Cortex of kidney (tissue), 1 donor: ENCODE measurements at places on chromosomes 7 and 10.

- DNase-seq, result no peak
These were observed 131.0 kb downstream of the AASS start for GRCh38 chr7:122013065-122013464.

GRCh38 chr7:39313974-39314373, 252.2 kb upstream of the YAE1 start:
- DNase-seq, result no peak

DNA sequence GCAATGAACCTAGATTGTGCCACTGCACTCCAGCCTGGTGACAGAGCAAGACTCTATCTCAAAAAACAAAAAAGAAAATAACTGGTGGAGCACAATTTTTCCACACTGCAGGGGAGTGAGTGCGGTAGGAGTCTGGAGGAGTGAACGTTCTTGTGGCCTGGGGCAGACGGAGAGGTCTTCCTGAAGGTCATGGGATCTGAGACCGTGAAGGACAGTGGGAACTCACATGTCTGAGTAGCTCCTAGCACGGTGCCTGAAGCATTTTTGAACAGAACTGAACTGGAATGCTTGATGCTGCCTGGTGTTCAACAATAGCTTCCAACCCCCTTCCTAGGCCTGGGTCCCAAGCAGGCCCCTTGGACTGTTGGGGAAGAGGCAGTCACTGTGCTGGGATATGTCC, 84.3 kb upstream of the PODXL start:
- no peak for DNase-seq

DNA sequence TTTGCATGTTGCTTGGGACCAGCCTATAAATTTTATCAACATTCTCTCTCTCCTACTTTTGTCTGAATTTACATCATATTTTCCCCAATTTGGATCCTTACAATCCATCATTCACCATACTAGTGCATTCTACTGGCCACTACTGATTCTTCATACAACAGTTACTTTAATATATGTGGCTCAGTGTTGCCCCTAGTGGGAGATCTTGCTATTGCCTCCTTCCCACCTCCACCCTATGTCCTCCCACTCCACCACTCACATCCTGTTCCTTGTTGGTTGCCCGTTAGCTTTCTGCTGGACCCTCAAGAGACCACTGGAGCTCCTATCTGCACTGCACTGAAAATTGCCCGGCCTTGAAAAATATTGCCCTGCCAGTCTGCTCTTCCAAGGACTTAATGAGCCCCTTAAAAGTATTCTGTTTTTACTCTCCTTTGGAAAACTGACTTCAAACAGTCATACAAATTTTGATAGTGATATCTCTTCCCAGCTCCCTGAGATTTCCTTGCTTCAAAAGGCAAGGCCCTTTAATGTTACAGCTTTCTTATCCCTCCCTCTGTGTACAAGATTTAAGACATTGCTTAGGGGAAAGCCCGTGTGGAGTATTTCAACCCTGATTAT, 243.2 kb upstream of the TMEM229A start:
- no peak for DNase-seq

DNA sequence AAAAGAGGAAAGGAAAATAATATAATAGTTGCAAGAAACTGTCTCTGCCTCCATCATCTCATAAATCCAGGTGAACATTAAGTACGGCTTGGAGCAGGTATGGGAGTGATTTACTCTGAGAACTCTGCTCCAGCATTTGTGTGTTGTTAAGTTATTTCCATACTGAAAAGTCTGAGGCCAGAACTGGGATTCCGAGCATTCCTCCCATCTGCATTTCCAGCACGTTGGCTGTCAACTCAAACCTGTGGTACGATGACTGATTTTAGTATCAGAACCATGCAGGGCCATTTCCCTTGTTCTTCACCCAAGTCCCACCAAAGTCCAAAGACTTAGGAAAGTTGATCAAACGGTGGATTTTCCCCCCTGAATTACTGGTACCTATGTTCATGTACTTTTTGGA, 104.9 kb downstream of the CREB5 start:
- no peak for DNase-seq
